Activated naive CD4-positive, alpha-beta T cell treated with anti-CD3 and anti-CD28 coated beads, Interleukin-2, amount 10 ng/mL, durations not matched to agents 5 hours and 36 hours (primary cell): ENCODE measurements at places on chromosomes 12 and 14. TPM values are rescaled to one million over a fixed set of nuclear protein-coding genes. Genes with fewer than 3 reads are reported as not detected.

BBS10 gene
- 4.5 TPM for total RNA-seq

SBNO1 gene
- total RNA-seq = 41.6 TPM

SIX4 gene
- total RNA-seq = not detected

TSPAN8 gene
- total RNA-seq = not detected

CLEC4D gene
- total RNA-seq = 0.23 TPM

CCDC184 gene
- 0.45 TPM for total RNA-seq

KSR2 gene
- total RNA-seq = not detected

WNT1 gene
- total RNA-seq = 0.73 TPM

OR11H6 gene
- total RNA-seq = not detected

CCT2 gene
- total RNA-seq = 141 TPM

FAM181A gene
- not detected for total RNA-seq

C12orf50 gene
- 0.10 TPM for total RNA-seq

COL2A1 gene
- not detected for total RNA-seq

GLS2 gene
- 1.8 TPM for total RNA-seq

FSCB gene
- not detected for total RNA-seq

CD4 gene
- total RNA-seq = 224 TPM

NOXRED1 gene
- total RNA-seq = 0.36 TPM

CCDC38 gene
- 0.18 TPM for total RNA-seq

SLCO1B1 gene
- not detected for total RNA-seq

LRRK2 gene
- not detected for total RNA-seq

HCAR3 gene
- total RNA-seq = not detected

IL31 gene
- not detected for total RNA-seq

NRL gene
- total RNA-seq = 3.1 TPM

CAPZA3 gene
- total RNA-seq = not detected

CRY1 gene
- 16.4 TPM for total RNA-seq
